Stimulated activated CD8-positive, alpha-beta memory T cell treated with anti-CD3 and anti-CD28 coated beads, Interleukin-7, amount 100 ng/mL, for 1 hour (primary cell): ENCODE measurements at places on chromosomes 12 and 14.
A peak's percentile ranks its signal among the peaks of the same experiment; 100 is the strongest.

- DNase-seq = no peak
These were observed 498 bp downstream of the GPR132 start for GRCh38 chr14:105064721-105065143.

GRCh38 chr14:103427485-103428443, 42.5 kb downstream of the MARK3 start:
- DNase-seq = no peak

DNA sequence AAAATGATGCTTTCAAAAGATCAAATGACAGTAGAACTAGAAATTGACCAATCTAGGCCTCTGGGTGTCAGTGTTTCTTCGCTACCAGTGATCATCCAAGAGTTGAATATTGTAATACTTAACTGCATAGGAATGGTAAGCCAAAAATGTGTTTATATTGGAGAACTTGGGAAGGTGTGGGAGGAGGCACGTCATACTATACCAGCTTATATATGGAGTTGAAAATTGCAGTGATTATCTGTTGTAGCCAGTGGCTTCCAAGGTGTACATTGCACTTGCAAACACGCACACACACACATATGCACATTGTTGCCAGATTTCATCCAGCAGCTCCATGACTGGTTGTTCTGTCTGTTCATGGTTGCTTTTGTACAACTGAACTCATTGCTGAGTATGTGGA, 36.1 kb downstream of the EID3 start:
- DNase-seq = no peak

GRCh38 chr14:73759183-73759713, 45.1 kb upstream of the PNMA1 start:
- no peak for DNase-seq

DNA sequence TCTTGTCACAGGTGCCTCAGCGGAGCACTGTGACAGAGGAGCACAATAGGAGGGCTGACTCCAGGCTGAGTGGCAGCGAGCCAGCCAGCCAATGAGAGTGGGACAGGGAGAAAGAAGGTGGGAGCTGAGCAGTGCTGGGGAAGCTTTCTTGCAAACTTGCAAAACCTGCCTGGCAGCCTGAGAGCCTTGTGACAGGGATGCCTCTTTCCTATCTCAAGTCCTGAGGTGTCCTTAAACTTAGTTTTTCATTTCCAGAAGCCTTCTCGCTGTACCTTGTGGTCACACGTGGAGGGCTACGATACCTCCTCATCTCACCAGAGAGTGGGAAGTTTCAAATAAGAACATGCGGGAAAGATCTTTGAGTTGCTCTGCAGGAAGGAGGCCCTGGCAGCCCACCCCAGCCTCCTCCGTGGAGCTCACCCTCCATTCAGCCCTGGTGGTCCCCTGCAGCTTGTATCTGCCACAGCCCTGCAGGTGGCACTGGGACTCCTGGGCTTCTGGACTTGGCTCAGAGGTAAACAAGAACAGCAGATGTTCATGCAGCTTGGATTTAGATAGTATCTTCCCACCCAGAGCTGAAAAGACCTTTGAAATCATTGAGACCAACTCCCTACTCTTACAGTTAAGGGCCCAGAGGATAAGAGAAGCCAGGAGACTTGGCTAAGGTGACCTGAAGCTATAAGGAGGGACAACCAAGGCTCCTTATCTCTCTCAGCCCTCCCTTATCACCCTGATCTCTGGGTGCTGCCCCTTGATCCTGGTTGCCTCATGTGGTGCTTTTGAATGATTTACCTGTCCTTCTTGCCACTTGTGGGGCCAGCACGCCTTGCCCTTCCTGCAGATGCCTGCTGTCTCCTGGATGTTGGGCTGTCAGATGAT, 153.5 kb upstream of the MAX start:
- DNase-seq = no peak

GRCh38 chr14:80468331-80469122, 257.2 kb upstream of the DIO2 start:
- DNase-seq = no peak

DNA sequence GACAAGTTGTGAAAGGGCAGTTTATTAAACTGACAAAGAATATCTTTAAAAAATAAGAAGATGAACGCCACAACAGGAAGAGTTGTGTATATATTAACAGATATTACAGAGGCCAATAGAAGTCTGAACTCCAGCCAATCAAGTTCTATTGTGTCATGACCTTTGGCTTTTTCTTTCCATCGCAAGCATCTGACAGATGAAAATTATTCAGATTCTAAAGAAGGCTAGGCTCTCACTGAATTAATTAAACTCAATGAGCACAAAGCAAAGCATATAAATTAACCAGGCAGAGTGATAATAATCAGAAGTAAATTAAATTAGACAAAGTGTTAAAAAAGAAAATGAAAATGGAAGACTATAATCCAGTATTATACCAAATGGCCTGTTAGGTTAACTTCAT, 62.0 kb upstream of the PYGL start:
- no peak for DNase-seq

- no peak for DNase-seq
These were observed 696 bp upstream of the GPHN start for GRCh38 chr14:66507181-66507721.

GRCh38 chr12:2834581-2835491, at the start of gene NRIP2:
TSS of gene NRIP2 (minus strand) at chr12:2835035. CDS start at chr12:2834983, 52 bp downstream.
- no peak for DNase-seq

GRCh38 chr14:65790172-65790815, 377.8 kb downstream of the FUT8 start:
- no peak for DNase-seq

- DNase-seq = no peak
These were observed 109.9 kb downstream of the TTC8 start for GRCh38 chr14:88934351-88934806.

DNA sequence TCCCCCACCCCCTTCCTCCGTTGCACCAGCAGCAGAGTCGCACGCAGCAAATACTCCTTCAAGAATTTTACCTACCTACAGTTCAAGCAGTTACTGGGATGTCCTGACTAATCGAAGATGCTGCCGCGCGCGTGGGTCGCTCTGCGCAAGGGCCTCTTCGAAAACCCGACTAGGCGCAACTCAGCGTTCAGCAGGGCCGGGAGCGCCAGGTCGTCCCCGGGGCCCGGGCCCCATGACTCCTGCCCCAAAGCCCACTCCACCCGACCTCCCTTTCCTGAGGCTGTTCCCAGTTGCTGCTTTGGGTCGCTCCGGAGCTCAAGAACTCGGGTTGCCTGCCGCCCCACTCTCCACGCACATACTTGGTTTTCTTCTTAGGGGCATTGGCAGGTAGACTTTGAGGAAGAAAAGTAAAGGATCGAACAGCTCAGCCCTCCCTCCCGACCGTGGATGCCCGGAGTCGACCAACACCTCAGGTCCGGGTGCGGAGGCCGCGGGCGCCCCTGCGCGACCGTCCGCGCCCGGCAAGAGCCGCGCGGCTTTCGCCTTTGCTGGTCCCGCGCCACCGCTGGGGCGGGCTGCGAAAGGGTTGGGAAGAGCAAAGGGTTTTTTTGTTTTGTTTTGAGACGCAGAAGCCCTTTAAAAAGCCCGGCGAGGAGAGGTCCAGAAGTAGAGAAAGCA, 1.9 kb downstream of the BMP4 start:
- DNase-seq = no peak

DNA sequence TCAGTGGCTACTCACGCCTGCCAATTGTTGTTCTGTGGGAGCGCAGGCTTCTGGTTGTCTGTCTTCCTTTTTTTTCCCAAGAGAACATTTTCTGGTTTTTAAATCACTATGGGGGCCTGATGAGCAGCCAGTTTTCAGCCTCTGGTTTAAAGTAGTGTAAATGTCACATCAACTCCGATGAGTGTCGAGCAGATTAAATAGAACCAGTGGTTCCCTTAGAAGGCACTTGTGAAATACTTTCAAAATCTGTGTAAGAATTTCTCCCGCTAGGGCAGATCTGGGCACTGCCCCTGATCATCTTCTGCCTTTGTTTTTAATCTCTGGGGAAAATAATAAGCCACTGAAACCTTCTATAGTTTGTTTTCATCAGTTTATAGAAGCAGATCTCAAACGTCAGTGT, 130.4 kb downstream of the PRIMA1 start:
- DNase-seq = no peak

DNA sequence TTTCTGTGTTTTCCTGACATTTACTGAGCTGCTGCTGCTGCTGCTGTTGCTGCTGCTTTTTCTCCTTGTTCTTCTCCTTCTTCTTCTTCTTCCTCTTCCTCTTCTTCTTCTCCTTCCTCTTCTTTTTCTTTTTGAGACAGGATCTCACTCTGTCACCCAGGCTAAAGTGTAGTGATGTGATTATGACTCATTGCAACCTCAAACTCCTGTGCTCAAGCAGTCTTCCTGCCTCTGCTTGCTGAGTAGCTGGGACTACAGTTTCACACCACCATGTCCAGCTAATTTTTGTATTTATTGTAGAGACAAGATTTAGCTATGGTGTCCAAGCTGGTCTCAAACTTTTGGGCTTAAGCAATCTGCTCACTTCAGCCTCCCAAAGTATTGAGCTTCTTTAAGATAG, 95.8 kb downstream of the TMTC3 start:
- no peak for DNase-seq

GRCh38 chr14:56135668-56136067, 17.5 kb downstream of the PELI2 start:
- no peak for DNase-seq

GRCh38 chr14:73250781-73251500, 13.6 kb downstream of the PAPLN start:
- DNase-seq = no peak

DNA sequence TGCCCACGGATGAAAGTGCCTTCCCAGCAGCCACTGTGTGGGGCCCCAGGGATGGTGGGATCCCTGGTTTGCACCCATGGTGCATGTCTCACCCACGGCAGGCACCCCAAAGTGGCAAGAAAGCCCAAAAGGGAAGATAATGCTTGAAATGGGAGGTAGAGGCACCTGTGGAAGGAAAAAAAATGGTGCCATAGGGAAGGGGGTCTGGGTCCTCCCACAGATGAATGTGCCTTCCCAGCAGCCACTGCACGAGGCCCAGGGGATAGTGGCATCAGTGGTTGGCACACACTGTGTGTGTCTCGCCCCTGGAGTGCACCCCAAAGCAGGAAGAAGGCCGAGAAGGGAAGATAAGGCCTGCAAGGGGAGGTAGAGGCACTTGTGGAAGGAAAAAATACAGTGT, 264.2 kb downstream of the ALG10 start:
- no peak for DNase-seq

DNA sequence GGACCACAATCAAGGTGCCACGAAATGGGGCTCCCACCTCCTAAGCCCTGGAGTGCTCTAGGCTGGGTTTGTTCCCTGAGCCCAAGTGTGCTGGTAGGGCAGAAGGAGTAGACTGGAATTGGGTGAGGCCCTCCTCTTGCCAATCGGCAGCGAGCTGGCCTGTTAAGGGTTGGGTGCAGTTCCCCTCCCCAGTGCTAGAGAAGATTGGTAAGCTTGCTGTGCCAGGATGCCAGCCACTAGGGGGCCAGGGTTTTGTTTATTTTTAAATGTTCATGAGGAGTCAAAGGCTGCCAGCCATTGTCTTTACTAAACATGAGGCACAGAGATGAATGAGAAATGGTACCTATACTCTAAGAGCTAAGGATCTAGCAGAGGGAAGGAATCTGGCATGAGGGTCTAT, 79.7 kb downstream of the SPTB start:
- DNase-seq = no peak

- no peak for DNase-seq
These were observed 93.3 kb upstream of the MAP1LC3B2 start for GRCh38 chr12:116465856-116466255.

DNA sequence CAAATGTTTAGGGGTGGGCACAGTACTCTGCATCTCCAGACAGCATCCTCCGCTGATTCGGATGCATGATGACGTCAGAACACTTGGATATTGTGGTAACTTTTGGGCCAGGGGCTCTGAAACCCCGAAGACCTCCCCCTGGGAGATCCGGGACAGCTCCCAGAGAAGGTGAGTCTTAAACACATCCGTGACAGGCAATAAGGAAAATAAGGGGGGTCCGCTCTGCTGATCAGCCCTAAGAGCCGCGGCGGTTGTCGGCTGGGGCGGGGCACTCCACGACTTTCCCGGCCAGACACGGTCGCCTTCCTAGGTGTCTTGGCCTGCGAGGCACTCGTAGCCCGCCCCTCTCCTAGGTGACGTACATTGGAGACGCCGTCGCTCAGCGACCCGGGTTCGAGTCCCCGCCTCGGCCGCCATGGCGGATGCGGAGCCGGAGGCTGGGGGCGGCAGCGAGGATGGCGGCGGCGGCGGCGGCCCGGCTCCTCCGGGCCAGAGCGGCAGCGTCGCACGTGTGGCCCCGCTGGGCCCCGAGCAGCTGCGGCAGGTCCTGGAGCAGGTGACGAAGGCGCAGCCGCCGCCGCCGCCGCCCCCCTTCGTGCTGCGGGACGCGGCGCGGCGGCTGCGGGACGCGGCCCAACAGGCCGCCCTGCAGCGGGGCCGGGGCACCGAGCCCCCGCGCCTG, at the start of gene ZNF839:
ZNF839 (plus strand) TSS at position 396 of the 682 bp plus-strand sequence; CDS start at position 416, 20 bp downstream.
- peak; percentile 82 for DNase-seq

DNA sequence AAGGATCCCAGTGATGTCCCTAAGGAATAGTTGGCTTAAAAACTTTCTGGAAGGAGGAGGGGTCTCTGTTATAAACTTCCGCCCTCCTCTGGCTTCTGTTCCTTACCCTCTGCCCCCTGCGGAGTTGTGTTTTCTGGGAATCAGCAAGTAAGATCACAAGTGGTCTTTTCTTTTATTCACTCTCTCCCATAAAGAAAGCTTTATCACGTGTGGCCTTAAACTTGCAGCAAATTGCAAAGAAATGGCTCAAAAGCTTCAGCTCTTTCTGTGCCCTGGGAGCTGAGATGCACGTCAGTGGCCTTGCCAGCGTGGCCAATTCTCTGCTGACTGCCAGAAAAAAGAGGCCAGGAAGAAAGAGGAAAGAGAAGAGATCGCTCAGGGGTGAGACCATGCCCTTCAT, at the start of gene SLCO1C1:
SLCO1C1 (plus strand) TSS at position 101 of the 400 bp plus-strand sequence. CDS start 4,245 bp downstream, outside the sequence.
- no peak for DNase-seq

- DNase-seq = no peak
These were observed 73.2 kb downstream of the CEP83 start for GRCh38 chr12:94386422-94386821.

- DNase-seq = no peak
These were observed 154.3 kb downstream of the CEP83 start for GRCh38 chr12:94305130-94305957.

DNA sequence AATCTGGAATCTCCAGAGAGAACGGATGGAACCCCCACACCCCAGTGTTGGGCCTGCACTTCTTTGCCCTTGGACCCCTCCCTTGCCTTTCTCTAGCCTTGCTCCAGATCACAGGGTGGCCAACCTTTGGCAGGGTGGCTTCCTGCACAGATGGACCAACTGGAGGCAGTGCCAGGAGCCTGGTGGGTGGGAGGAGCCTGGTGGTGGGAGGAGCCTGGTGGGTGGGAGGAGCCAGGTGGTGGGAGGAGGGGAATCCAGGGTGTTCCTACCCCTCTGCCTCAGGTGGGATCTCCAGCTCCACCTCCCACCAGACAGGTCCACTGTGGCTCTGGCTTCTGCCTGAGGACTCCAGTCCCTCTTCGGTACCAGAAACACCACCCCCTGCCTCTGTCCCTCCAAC, 15.0 kb upstream of the ORAI1 start:
- DNase-seq = no peak

GRCh38 chr14:70002589-70003346, 123.6 kb downstream of the SMOC1 start:
- DNase-seq = no peak

- no peak for DNase-seq
These were observed 57.8 kb upstream of the ZDHHC17 start for GRCh38 chr12:76706101-76706500.
